Stimulated activated CD4-positive, alpha-beta T cell treated with anti-CD3 and anti-CD28 coated beads, Interleukin-15, amount 100 ng/mL, for 1 hour (primary cell): ENCODE measurements at places on chromosomes 5 and 9.

GRCh38 chr5:94709277-94709676 lies 90.8 kb downstream of the SLF1 start:
- DNase-seq = no peak

- DNase-seq = no peak
Measured at GRCh38 chr5:93274291-93274690, 306.7 kb downstream of the NR2F1-AS1 start.

GRCh38 chr5:81537905-81538547 lies 144.1 kb upstream of the ACOT12 start:
- no peak for DNase-seq

DNA sequence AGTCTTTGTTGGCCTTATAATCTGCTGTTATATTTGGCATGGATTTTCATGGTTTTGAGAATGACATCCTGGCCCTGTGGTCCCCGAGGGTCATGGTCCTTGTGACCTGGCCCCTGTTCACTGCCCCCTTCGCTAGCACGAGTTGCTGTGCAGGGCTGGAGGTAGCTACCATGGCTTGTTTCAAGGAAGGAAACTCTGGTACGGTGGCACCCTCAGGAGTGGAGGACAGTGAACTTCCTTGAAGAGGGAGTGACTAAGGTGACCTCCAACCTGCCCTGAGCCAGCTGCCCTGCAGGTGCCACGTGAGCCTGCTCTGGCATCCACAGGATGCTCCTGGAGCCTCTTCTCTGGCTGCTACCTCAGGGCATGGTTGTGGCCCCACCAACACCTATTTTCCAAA lies 62.1 kb downstream of the MTAP start:
- no peak for DNase-seq

DNA sequence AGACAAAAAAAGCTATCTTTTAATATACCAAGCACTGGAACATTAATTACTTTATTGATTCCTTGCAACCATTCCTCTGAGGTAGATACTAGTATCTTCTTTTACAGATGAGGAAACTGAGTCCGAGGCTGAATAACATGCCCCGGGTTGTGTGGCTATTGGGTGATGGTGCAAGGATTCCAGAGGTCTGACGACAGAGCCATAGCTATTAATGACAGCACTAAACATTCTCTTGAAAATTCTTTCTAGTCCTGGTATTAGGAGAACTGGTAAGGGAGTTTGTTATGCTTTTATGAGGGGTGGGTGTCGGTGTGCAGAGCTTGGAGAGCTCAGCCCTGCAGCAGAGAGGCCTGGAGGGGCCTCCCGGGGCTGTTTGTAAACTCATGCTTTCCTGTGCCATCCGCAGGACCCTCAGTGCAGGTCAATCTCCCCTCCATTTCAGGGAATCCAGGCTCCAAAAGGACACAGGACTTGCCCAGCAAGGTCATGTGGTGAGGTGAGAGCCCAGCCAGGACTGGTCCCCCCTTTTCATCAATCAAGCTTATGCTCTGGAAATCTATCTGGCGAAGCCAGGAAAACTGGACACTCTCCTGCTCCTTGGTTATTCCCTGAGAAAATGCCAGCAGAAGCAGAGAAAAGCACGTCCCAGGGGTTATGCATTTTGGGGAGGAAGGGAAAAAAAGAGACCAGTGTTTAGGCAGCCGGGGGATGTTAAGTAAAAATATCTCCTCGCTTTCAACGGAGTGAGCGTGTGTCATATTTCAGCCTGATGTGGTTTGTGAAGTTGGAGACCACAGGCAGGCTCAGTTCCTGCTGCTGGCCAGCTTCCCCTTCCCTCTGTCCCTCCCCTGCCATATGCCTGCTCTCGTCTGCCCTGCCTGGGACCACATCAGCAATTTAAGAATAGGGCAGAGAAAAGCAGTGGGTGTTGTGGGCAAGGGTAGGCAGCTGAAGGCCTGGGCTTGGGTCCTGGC lies 3.7 kb downstream of the GSN start:
- no peak for DNase-seq

- no peak for DNase-seq
Measured at GRCh38 chr9:123550797-123551196, 194.8 kb downstream of the CRB2 start.

DNA sequence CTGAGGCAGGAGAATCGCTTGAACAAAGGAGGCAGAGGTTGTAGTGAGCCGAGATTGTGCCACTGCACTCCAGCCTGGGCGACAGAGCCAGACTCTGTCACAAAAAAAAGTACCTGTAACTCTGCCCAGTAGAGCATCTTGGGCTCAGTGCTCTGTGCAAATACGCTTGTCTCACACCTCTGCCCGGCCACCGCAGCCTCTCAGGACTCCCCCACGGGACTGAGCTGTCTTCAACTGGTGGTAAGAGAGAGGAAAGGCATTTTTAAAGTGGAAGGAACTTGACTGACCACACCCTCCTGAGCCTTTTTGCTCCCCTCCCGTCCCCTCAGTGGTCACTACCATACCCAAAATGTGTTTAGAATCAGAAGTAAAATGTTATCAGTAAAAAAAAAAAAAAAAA lies 174.3 kb upstream of the PIK3R1 start:
- no peak for DNase-seq

DNA sequence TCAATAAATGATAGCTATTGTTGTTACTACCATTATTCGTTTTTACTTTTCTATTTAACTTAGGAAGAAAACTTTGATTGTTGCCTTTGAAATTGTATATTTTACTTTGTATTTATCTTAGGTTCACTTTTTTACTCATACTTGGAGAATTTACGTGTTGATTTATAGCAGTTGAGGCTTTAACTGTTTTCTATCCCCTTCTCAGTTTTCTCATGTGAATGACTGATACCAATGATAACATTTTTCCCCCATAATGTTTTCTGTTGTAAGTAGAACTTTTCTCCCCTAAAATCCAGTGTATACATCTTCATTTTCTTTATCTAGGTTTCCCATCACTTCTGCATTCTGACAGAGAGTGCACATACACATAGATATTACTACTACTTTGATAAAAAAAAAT lies 54.4 kb downstream of the FSD1L start:
- no peak for DNase-seq

DNA sequence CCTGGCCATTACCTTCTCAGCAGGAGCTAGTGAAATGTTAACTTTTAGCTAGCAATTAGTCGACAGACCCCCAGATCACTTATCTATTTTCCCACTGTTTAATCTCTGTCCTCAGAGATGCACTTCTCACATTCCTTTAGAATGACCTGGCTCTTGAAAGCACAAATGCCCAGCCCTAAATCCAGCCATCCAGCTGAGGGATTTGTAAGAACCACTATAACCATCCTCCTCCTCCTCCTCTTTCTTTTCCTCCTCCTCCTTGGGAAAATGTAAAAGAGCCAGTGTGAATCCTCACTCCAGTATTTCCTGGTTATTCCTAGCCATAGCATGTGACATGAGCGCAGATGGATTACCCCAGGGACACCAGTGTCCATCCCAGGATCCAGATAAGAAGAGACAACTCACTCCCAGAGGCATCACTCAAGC lies 124.3 kb downstream of the ENC1 start:
- DNase-seq = no peak
